ENCODE measurements at places on chromosomes 13 and 19. TPM values are rescaled to one million over a fixed set of nuclear protein-coding genes. Genes with fewer than 3 reads are reported as not detected.

The FAAP24 gene
- not detected for polyA plus RNA-seq

The PNKP gene
- polyA plus RNA-seq, result 91.7 TPM

The PALM3 gene
- not detected for polyA plus RNA-seq

The FIZ1 gene
- 16.5 TPM for polyA plus RNA-seq

The BORA gene
- 0.93 TPM for polyA plus RNA-seq

The PALM gene
- 18.9 TPM for polyA plus RNA-seq

The ZNF160 gene
- 9.1 TPM for polyA plus RNA-seq

The DACT3 gene
- 5.0 TPM for polyA plus RNA-seq

The SGCG gene
- polyA plus RNA-seq, result 70.4 TPM

The SLC17A7 gene
- 2.0 TPM for polyA plus RNA-seq

The RNF17 gene
- polyA plus RNA-seq, result 0.14 TPM

The ZNF285 gene
- 2.0 TPM for polyA plus RNA-seq

The PRSS57 gene
- not detected for polyA plus RNA-seq

The OLFM4 gene
- 0.06 TPM for polyA plus RNA-seq

The CEACAM19 gene
- 36.8 TPM for polyA plus RNA-seq

The BCKDHA gene
- 19.5 TPM for polyA plus RNA-seq

The GIPR gene
- 2.4 TPM for polyA plus RNA-seq

The SMIM24 gene
- not detected for polyA plus RNA-seq

The PSG11 gene
- not detected for polyA plus RNA-seq

The SIAH3 gene
- under 0.01 TPM for polyA plus RNA-seq

The IQCN gene
- polyA plus RNA-seq, result 7.8 TPM

The MAP1S gene
- polyA plus RNA-seq, result 25.7 TPM

The RFPL4A gene
- polyA plus RNA-seq, result not detected

The LILRB5 gene
- polyA plus RNA-seq, result 9.1 TPM

The CGB5 gene
- polyA plus RNA-seq, result not detected

The SPTBN4 gene
- polyA plus RNA-seq, result 13.8 TPM

The LRFN3 gene
- polyA plus RNA-seq, result 3.7 TPM

The SULT2B1 gene
- 0.44 TPM for polyA plus RNA-seq

The TSHZ3 gene
- polyA plus RNA-seq, result 1.7 TPM

The ZNF554 gene
- polyA plus RNA-seq, result 6.7 TPM

The FUT6 gene
- polyA plus RNA-seq, result not detected

The PSG6 gene
- not detected for polyA plus RNA-seq

The BRCA2 gene
- polyA plus RNA-seq, result 0.04 TPM

The ZNF304 gene
- polyA plus RNA-seq, result 3.7 TPM

The ZNF442 gene
- 0.54 TPM for polyA plus RNA-seq

The CEACAM5 gene
- polyA plus RNA-seq, result 0.03 TPM

The TDRD3 gene
- 9.8 TPM for polyA plus RNA-seq

The KL gene
- 0.97 TPM for polyA plus RNA-seq

The TMC4 gene
- 1.6 TPM for polyA plus RNA-seq

The CD320 gene
- polyA plus RNA-seq, result 50.8 TPM

The LRRC63 gene
- polyA plus RNA-seq, result not detected

The ZNF93 gene
- 2.6 TPM for polyA plus RNA-seq

The CLIP3 gene
- polyA plus RNA-seq, result 2.6 TPM

The NLRP11 gene
- not detected for polyA plus RNA-seq

The PVR gene
- 74.8 TPM for polyA plus RNA-seq

The ZNF813 gene
- polyA plus RNA-seq, result 0.88 TPM

The AZU1 gene
- polyA plus RNA-seq, result 0.06 TPM

The COL4A2 gene
- polyA plus RNA-seq, result 265 TPM

The ZNF888 gene
- 1.6 TPM for polyA plus RNA-seq

The ZNF350 gene
- polyA plus RNA-seq, result 4.6 TPM

The U2AF2 gene
- polyA plus RNA-seq, result 90.2 TPM

The ZNF560 gene
- 0.01 TPM for polyA plus RNA-seq
